ENCODE measurements at places on chromosomes 3 and 15.

- no peak for DNase-seq
Measured at GRCh38 chr3:49004352-49005302, 2.6 kb upstream of the WDR6 start.

- DNase-seq: no peak
Measured at GRCh38 chr15:57493351-57493750, 98.4 kb upstream of the MYZAP start.

GRCh38 chr15:90619939-90620338, 90.2 kb downstream of the CRTC3 start:
- DNase-seq: no peak

DNA sequence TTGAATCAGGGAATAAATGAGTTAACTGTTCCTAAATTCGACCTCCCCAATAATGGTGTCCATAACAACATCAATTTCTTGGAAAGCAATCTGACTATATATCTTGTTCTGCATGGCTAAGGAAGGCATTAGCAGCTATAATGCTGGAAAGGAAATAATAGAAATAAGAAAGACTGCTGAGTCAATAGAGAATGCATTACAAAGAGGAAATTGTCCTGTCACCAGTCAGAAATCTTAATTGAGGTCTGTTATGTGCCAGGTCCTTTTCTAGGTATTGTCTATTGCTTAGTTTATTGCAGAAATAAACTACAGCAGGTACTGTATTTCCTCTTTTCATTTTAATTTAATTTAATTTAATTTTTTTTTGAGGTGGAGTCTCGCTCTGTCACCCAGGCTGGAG, 5.9 kb upstream of the PPP1R2 start:
- no peak for DNase-seq

DNA sequence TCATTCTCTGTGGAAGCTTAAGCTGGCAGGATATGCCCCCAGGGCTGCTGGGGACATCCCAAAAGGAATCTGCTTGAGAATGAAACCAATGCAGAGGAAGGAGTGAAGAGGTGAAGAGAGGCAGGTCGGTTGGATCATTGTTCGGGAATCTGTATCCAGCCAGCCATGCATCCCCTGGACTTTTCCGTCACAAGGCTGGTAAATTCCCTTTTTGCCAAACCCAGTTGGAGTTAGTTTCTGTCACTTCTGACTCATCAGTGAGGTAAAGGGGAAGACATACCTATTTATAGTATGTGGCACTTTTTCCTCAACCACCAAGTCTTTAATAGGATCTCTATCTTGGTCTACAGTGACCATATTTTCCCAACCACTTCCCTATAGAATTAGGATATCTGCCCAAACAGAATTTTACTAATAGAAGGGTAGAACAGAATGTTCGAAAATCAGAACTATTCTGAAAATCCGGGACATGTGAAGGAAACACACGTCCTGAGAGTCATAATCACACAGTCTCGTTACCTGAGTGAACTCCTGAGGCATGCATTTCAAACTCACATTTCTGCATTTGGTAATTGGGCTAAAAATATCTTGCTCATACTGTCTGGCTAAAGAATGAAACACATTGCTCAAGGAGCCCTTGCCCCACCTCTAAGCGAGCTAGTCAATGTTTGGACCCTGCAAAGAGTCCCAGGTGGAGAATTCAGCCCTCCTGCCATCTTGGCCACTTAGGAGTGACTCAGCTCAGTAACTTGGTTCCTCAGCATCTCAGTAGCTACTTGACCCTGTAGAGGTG, 289.7 kb upstream of the ADAMTS9 start:
- DNase-seq: no peak

DNA sequence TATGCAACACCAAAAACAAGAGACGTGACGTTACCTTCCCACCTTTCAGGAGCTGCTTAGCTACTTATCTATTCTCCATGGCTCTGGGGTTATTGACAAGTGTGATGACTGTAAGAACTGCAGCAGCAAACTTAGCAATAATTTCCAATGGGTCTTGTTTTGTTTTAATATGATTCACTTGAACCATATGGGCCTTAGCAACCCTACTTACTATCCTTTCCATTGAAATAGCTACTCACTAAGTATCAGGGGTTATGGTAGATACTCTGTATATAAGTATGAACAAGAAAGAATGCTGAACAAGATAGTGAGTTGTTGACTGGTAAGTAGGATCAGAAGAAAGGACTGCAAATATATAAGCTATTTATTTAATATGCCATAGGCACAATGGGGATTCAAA, 69.3 kb upstream of the BBX start:
- DNase-seq: no peak

GRCh38 chr3:32229565-32229964, 8.9 kb upstream of the CMTM8 start:
- no peak for DNase-seq

GRCh38 chr3:131053043-131053859, 26.6 kb downstream of the NEK11 start:
- DNase-seq: no peak

DNA sequence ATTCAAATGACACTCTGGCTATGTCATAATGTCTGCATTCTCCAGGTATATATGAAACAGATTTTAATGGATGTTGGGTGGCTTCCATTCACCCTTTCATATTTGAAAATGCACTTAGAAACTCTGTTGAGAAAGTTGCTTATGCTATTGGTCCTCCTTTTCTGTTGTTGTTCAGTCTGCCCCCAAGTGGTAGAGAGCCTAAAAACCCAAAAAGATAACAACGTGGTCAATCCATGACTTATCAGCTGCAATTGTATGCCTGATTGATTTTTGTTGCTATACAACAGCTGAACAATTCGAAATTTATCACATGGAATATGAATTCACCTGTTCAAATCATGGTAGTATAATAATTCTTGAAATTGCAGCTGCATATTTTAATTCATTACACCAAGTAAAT, 279.8 kb downstream of the ROBO2 start:
- DNase-seq: no peak

DNA sequence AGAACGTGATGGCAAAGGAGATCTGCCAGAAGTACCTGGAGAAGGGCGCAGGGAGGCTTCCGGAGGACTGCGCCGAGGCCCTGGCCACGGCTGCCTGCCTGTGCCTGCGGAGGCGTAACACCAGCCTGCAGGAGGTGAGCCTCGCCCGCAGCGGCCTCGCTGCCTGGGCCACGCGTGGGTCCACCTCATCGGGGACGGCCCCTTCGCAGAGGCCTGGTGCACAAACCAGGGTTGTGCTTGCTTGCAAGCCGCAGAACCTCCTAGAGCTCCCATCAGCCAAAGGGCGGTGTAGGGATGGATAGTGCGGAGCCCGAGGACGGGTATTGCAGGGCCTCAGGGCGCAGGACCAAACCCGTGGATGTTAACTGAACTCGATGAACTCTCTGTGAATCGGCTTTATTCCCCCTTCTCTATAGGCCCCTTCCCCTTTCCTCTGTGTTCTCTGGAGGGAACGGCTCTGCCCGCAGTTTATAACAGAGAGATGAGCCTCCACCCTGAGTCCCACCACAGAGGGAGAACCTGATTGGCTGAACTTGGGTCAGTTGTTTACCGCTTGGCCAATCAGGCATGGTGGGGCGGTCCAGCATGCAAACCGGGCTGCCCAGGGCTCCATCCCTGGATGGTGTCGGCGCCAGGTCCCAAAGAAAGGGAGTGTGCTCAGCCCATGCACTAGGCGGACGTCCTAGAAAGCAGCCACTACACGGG, 13.6 kb upstream of the TATDN2 start:
- no peak for DNase-seq

- DNase-seq: no peak
Measured at GRCh38 chr3:155282385-155283091, 10.9 kb downstream of the STRIT1 start.

- DNase-seq: no peak
Measured at GRCh38 chr15:36810656-36811449, 231.4 kb downstream of the CDIN1 start.

DNA sequence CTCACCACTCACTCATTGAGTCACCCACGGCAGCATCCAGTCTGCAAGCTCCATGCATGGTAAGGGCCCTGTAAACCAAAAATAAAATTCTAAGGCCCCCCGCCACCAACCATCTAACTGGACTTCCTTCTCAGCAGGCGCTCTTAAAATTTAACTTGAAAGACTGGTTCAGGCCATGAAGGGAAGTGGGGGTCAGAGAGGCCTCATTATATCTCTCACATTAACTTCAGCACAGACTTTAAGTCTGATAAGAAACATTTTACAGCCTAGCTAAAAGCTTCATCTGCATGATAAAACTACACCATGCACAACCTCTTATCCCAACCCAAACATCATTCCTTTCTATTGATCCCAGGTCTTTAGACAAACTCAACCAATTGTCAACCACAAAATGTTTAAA, 38.5 kb downstream of the FBLN2 start:
- DNase-seq: no peak

GRCh38 chr3:76872999-76873398, 166.9 kb upstream of the ROBO2 start:
- DNase-seq: no peak

GRCh38 chr3:184172681-184173373, 1.8 kb upstream of the AP2M1 start:
- DNase-seq: no peak

GRCh38 chr3:84209474-84209873, 749.3 kb upstream of the CADM2 start:
- DNase-seq: no peak

- DNase-seq: no peak
Measured at GRCh38 chr15:27899583-27900285, 199.4 kb downstream of the OCA2 start.

DNA sequence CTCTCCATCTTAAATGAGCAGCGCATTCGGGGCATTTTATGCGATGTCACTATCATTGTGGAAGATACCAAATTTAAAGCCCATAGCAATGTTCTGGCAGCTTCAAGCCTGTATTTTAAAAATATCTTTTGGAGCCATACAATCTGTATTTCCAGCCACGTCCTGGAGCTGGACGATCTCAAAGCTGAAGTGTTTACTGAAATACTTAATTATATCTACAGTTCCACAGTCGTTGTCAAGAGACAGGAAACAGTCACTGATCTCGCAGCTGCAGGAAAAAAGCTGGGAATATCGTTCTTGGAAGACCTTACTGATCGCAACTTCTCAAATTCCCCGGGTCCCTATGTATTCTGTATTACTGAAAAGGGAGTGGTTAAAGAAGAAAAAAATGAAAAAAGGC, 44.4 kb upstream of the RASA2 start:
- no peak for DNase-seq

All from CD8-positive, alpha-beta T cell (primary cell).